ENCODE measurements at places on chromosomes 5 and 9. TPM values are rescaled to one million over a fixed set of nuclear protein-coding genes. Genes with fewer than 3 reads are reported as not detected.

The LSM11 gene
- total RNA-seq = 7.2 TPM

The NUTM2G gene
- not detected for total RNA-seq

The BRINP1 gene
- total RNA-seq = 0.16 TPM

The PCDHGA2 gene
- 0.21 TPM for total RNA-seq

The COQ4 gene
- 39.2 TPM for total RNA-seq

GRCh38 chr9:5389109-5389732, 48.5 kb downstream of the PLGRKT start:
- DNase-seq = no peak

DNA sequence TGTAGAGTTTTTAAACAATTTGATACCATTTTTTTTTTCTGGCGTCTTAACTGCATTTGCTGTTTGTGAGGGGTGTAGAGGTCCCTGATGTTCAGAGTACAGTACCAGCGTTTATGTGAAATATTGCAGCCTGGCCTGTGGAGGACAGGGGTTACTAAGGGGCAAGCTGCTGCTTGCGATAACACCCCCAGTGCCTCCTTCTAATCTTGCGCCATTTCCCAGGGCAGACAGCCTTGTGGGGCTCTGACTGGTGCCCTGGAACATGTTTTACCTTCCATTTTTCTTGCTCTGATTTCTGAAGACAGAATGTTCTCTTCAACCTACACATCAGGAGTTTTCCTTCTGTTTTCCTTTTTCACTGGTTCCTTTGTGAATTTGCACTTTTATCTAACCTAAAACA, 142.9 kb downstream of the DOCK8 start:
- no peak for DNase-seq

- DNase-seq = no peak
Measured at GRCh38 chr5:169013846-169014245, 287.1 kb downstream of the SLIT3 start.

- DNase-seq = no peak
Measured at GRCh38 chr5:159765760-159766517, 150.3 kb upstream of the ADRA1B start.

DNA sequence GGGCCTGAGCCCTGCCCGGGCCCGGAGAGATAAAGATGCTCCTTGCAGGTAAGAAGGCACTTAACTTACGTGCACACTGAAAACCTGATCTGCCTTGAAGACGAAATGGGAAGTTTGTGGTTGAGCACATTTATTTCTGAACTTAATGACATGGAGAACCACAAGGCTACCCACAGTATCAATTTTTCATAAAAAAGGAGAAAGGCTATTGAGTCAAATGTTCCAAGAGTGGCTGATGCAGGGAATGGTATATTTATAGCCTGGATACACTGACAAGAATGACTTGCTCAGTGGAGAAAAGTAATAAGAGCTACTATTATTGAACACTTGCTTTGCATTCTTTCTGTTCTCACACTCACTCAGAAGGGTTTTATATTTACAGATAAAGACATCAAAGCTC, 419.3 kb downstream of the ACTL7B start:
- DNase-seq = no peak

DNA sequence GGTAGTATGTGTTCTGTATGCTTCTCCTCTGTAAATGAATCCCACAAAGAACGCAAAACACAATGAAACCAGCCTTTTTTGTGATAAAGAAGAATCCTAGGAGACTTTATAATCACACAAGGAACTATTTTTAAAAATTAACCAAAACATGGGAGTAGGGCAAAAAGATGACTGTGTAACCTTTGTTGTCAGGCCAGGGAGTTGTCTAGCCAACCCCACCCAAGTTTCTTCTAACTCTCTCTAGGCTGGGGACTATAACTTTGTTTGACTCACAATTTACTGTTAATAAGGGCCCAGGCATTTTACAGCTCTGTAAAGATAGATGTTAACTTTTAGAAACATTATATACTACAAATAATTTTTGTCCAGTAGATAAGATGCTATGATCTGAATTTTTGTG, 176.1 kb downstream of the ADAMTS12 start:
- DNase-seq = no peak
